Mammary epithelial cell (primary cell): ENCODE measurements at places on chromosomes 1 and 21. TPM values are rescaled to one million over a fixed set of nuclear protein-coding genes. Genes with fewer than 3 reads are reported as not detected.

- DNase-seq: no peak
These were observed 3.2 kb upstream of the MIB2 start for GRCh38 chr1:1612104-1612400.

DNA sequence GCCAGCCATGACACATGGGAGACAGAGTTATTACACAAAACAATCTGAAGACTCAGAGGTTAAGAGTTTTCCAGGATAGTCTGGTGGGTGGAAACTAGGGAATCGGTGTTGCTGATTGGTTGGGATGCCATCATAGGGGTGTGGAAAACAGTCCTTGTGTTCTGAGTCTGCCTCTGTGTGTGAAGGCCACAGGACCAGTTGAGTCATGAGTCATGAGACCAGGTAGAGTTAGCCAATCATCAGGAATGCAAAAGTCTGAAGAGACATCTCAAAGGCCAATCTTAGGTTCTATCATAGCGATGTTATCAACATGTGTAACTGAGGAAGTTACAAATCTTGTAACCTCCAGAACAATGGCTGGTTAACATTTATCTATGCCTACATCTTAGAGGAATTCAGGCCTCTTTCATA, 49.7 kb upstream of the NEK7 start:
- DNase-seq: peak; percentile 93

GRCh38 chr1:45953934-45954847, 150.8 kb downstream of the MAST2 start:
- DNase-seq: peak; percentile 75

GRCh38 chr21:36732217-36732616, 33.3 kb downstream of the SIM2 start:
- no peak for DNase-seq

GRCh38 chr21:30234643-30235042, 18.7 kb upstream of the CLDN8 start:
- peak; percentile 95 for DNase-seq

DNA sequence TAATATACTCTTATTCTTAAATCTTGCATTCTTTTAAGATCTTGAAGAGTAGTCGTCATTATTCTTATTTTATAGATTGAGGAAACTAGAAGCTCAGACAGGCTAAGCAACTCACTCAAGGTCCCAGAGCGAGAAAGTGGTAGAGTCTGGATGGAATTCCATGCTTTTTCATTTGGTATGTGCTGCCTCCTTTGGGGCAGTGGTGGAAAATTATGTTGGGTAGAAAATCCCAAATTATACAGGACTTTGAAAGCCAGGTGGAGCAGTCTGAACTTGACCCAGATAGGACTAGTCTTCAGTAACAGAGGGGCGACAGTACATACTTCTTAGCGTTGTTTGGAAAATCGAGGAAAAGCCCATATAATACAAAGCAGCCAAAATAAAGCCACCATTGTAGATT, 205.6 kb downstream of the ATG4C start:
- no peak for DNase-seq

DNA sequence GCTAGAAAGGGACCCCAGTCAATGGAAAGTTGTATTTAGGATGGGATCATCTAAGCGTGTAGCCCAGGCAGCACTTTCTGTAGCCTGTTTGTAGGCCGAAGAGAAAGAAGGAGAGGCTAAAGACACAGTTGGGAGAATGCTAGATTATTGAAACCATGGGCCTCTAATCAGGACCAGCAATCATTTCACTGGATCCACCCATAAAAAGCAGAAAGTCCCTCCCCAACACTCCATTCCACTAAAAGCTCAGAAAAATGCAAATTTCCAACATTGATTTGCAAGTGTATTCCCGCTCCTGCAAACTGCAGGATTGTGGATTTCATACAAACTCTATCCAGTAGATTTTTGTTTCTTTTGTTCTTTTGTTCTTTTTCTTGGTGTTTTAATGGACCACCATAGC, 51.2 kb upstream of the FMOD start:
- no peak for DNase-seq

- DNase-seq: peak; percentile 80
These were observed 51.2 kb downstream of the RNF2 start for GRCh38 chr1:185096531-185096930.

- no peak for DNase-seq
These were observed 111.4 kb upstream of the TIAM1 start for GRCh38 chr21:31455506-31455905.

DNA sequence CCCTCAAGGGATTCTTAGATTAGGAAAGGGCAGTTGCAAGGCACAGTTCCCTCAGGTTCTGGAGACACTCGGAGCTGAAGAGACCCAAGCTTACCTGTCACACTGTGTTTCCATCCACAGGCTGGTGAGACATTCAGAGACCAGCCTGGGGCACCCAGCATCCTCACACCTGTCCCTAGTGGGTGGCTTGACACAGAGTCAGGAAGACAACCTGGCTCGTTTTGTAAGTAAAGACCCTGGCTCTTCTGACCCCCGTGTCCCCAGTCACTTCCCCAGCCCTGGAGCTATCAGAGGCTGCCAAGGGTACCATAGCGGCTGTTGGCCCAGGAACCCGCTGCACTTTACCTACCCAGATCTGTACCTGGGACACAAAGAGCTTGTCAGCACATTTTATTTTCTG, 409.8 kb downstream of the MATN1 start:
- no peak for DNase-seq

GRCh38 chr1:223707256-223708000, 4.9 kb upstream of the CAPN2 start:
- DNase-seq: peak; percentile 98

DNA sequence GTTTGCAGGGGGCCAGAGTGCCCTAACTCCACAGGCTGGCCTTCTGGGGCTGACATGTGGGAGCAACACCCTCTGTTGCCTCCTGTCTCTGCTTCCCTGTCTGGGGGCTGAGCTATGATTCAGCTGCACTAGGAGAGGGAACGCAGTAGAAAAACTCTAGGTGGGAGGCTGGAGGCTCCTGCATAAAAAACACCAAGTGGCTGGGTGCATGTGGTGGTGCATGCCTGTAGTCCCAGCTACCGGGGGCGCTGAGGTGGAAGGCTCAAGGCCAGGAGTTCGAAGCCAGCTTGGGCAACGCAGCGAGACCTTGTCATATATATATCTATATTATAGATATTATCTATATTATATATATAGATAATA, 5.6 kb downstream of the KIF17 start:
- no peak for DNase-seq

GRCh38 chr21:44980562-44981489, 41.0 kb downstream of the SLX9 start:
- no peak for DNase-seq

- DNase-seq: no peak
These were observed 370.0 kb upstream of the C1orf174 start for GRCh38 chr1:4269952-4270570.

- peak; percentile 81 for DNase-seq
These were observed 2.2 kb upstream of the BCL9 start for GRCh38 chr1:147539122-147539575.

DNA sequence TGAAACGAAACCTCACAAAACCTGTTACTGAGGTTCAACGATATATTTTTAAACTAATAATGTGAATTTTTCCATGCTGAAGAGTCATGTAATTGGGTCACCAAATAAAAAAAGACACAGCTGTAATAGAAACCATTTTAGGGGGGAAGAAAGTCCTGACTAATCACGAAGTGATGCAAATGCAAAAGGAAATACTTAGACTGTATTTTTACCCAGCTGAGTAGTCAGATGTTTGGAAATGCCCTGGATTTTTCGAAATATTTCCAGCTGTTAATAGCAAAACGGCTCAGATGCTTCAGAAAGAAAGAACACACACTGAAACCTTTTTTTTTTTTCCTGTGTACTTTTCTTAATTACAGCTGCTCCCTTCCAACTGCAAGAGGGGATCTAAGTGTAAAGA, 210.3 kb downstream of the SETD4 start:
- DNase-seq: peak; percentile 7

DNA sequence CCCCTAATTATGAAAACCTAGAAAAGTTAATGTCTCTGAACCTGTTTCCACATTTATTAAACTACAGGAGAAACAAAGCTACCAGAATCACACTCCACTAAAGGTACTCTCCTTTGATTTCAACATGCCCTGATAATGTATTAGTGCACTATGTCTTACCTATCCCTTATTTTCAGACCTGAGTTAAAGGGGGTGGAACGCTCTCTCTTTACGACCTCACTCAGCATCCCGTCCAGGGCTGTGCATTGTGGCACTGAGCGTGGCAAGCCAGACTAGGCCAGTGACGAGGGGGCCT, 678 bp downstream of the LSM10 start:
- no peak for DNase-seq

GRCh38 chr1:11769274-11769673, 7.3 kb downstream of the C1orf167 start:
- no peak for DNase-seq

- DNase-seq: no peak
These were observed 1797.4 kb downstream of the NCAM2 start for GRCh38 chr21:22795644-22796043.

GRCh38 chr1:209134001-209134400, 449.5 kb upstream of the CAMK1G start:
- DNase-seq: no peak

DNA sequence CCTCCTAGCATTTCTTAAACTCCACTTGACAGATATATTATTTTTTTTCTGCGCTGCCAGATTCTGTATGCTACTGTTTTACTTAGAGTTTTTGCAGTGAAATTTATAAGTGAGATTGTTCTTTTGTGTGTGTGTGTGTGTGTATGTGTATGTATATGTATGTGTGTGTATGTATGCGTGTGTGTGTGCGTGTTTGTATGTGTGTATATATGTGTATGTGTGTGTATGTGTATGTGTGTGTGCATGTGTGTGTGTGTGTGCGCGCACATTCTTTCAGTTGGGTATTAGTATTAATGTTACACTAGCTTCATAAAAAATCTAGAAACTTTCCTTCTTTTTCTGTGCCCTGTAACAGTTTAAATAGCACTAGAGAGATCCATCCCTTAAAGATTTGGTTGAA, 152.6 kb upstream of the CSF3R start:
- no peak for DNase-seq

GRCh38 chr1:22105611-22106207, 37.2 kb downstream of the WNT4 start:
- peak; percentile 47 for DNase-seq

- no peak for DNase-seq
These were observed 89.5 kb upstream of the ETV3 start for GRCh38 chr1:157227700-157228099.

DNA sequence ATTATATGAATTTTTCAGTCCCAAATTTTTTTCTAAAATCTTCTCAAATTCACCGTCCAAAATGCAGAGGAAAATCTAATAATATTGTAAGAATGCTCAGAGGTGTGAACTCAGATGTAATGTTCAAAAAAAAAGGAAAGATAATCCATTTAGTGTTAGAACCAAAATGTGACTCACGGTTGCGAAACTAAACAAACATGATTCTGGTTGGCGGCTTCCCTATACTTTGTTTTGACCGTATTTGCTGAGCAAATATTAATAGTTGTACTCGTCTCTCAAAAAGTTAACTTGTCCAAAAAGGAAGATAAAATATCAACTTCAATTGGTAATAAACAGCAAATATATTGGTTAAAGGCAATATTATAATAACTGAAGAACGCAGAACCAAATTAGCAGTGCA, 34.4 kb downstream of the ZSWIM5 start:
- peak; percentile 3 for DNase-seq

DNA sequence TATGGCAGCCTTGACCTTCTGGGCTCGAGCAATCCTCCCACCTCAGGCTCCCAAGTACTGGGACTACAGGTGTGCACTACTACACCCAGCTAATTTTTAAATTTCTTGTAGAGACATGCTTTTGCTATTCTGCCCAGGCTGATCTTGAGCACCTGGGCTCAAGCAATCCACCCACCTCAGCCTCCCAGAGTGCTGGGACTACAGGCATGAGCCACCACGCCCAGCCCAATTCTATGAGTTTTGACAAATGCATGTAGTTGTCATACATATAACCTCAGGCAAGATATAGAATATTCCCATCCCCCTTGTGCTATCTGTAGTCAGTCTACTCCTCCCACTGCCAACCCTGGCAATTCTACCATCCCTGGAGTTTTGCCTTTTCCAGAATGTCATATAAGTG, 38.7 kb upstream of the TTC22 start:
- DNase-seq: peak; percentile 9

DNA sequence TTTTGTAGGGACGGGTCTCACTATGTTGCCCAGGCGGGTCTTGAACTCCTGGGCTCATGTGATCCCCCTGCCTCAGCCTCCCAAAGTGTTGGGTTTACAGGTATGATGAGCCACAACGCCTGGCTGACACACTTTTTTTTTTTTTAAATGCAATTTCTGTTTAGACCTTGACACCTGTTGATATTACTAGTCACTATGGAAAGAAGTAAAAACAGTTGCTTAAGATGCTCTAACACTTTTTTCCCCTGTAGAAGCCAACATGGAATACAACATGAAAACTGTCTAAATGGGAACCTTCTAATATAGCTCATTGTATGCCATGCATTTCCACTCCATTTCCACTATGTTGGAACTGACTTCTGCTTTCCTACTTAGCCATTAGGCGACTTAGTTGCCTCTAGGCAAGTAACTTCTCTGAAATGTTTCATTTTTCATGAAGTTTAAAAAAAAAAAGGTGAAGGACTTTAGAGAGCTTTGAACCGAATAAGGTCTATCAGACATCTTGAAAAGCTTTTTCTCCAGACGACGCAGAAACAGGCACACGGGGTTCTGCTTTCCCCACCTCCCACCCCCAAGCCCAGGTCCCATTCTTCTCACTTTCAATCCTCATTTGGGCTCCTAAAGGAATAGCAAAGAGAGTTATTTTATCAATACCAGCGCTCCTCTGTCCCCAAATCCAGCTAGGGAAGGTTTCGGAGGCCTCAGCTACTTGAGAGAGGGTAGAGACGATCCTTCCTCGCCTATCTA, 648 bp upstream of the DR1 start:
- DNase-seq: no peak

- DNase-seq: no peak
These were observed 208.9 kb downstream of the PBX1 start for GRCh38 chr1:164767752-164768402.

- DNase-seq: no peak
These were observed 8.2 kb upstream of the AZIN2 start for GRCh38 chr1:33072707-33073106.

GRCh38 chr1:108610073-108610472, 50.2 kb downstream of the EEIG2 start:
- no peak for DNase-seq

Gene RIMKLA
- total RNA-seq: not detected in 2 replicates

Gene ERICH3
- total RNA-seq: not detected in 2 replicates

Gene NIPAL3
- total RNA-seq: 116 TPM

Gene AGMAT
- total RNA-seq: 0.83 TPM

Gene INSRR
- not detected in 2 replicates for total RNA-seq

Gene OR2L8
- 0.83 TPM for total RNA-seq

Gene MED8
- total RNA-seq: 34.7 TPM

Gene PTCH2
- total RNA-seq: under 0.01 TPM

Gene THEM5
- total RNA-seq: not detected in 2 replicates

Gene RPS27
- 1,227 and 1,257 TPM in 2 replicates for total RNA-seq

Gene LRRIQ3
- 0.61 and 1.2 TPM in 2 replicates for total RNA-seq

Gene FAM177B
- not detected in 2 replicates for total RNA-seq

Gene LCE1C
- total RNA-seq: 9.5 and 11.1 TPM in 2 replicates

Gene S100A1
- total RNA-seq: not detected

Gene PLCH2
- total RNA-seq: 113 TPM

Gene SEC22B
- total RNA-seq: 31.8 and 41.9 TPM in 2 replicates

Gene LYSMD1
- total RNA-seq: 9.7 TPM

Gene C1orf116
- 129 and 175 TPM in 2 replicates for total RNA-seq

Gene CXADR
- 48.0 TPM for total RNA-seq

Gene FALEC
- total RNA-seq: not detected

Gene BSND
- not detected in 2 replicates for total RNA-seq
